Stimulated activated CD8-positive, alpha-beta memory T cell treated with anti-CD3 and anti-CD28 coated beads, Interleukin-7, amount 100 ng/mL, for 24 hours (primary cell): ENCODE measurements at places on chromosomes 12 and 14.

DNA sequence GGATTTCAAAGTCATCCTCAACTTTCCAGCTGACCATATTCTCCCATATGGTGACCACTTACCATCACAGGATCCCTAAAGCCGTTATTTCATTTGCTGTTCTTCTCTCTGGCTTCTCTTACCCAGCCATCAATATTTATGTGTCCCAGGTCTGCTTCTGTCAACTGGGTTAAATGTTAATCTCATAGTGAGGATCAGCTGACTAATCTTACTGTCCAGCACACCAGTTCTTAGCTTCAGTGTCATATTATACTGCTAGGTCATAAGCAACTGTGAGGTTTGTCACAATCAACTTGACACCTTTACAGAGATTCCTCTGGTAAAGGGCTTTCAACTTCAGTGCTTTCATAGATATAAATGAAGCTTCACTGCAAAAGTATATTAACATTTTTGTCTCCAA is 294.4 kb downstream of the DIO2 start:
- no peak for DNase-seq

GRCh38 chr14:34733245-34733644 is 18.9 kb upstream of the CFL2 start:
- DNase-seq: no peak

GRCh38 chr14:36317650-36318049 is 2.8 kb downstream of the MBIP start:
- DNase-seq: no peak

DNA sequence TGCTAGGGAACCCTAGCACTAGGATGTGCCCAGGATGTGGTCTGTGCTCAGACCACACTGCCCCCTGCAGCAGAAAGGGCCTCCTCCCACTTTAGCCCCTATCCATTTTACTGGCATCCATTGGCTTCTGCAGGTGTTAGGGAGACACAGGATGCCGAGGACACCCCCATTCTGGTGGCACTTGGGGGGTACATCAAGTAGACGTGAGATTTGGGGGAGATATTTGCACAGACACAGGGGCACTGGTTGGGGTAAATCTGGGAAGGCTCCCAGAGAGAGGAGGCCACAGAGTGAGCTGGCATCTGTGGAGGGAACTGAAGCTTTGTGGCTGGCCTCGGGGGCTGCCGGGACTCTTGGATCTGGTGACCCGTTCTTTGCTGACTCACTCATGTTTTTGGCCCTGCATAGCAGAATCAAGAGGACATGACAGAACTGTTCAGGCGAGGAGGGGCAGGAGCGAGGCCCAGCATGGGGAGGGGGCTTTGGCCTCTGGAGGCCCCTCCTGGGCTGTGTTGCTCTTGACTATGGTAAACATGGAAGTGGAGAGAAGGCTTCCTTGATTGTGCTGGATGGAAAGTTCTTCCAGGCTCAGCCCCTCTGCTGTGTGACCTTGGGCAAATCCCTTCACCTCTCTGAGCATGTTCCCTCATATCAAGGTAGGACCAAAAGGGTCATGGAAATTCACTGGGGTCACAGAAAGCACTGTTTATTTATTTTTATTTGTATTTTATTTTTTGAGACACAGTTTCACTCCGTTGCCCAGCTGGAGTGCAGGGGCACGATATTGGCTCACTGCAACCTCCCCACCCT is 1.8 kb downstream of the PLBD2 start:
- no peak for DNase-seq

DNA sequence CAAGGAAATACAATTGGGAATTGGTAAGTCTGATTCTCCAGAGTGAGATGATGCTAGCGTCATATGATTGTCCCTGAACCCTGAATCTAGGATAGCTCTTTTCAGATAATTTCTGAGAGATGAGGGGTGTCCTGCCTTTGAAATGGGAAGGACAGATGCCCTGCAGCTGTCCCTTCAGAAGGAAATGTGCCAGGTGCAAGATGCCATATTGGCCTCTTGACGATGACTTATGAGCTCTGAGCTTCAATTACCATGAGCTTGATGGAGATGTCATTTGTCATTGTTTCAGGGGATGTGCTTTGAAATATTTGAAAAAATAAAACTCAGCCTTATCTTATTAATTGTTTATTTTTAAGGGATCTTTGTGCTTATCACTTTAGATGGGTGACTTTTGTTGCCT is 185.1 kb downstream of the DACT1 start:
- no peak for DNase-seq

DNA sequence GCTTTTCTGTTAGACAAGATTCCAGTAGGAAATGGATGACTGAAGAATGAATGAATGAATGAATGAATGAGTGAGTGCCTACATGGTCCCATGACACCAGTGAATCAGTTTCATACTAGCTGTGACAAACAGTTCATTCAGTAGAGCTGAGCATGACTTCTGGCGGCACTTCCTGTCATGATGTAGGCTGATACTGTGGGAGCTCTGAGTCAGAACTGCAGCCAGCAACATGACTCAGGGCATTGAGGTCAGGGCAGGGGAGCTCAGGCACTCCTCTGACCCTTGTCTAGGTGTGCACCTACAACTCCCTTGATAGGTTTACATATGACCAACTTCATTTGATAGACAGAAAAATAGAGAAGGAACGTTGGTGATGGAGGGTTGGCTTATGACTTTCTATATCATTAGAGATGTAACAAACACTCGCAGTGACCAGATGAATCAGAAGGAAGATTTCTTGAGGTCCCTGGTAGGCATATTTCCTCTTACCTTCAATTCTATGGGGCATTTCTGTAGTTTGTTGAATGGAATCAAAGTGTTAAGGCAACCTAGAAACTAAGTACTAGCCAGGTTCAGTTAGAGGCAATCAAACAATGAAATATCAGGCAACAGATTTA is 139.3 kb upstream of the ARHGAP5 start:
- peak; percentile 28 for DNase-seq

- DNase-seq: no peak
Measured at GRCh38 chr14:75198291-75198933, 22.0 kb upstream of the TMED10 start.

DNA sequence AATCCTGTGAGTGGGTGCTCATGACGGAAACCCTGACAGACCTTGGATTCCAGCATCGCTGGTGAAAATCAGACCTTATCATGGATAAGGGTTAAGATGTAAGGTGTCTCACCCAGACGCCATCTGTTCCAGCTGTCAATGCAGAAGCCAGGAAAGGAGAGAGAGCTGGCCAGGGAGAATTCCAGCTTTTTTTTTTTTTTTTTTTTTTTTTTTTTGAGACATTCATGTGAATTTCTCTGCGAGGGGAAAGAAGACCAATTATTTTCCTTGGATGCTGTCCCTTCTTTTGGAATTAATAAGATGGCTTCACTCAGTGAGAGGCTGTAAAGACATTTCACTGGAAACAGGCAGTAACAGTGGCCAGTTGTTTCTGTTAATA is 1.8 kb downstream of the TRAF3 start:
- DNase-seq: no peak

GRCh38 chr12:32063796-32064195 is 42.9 kb upstream of the BICD1 start:
- no peak for DNase-seq

GRCh38 chr14:61025251-61026223 is 44.5 kb downstream of the SLC38A6 start:
- peak; percentile 4 for DNase-seq

DNA sequence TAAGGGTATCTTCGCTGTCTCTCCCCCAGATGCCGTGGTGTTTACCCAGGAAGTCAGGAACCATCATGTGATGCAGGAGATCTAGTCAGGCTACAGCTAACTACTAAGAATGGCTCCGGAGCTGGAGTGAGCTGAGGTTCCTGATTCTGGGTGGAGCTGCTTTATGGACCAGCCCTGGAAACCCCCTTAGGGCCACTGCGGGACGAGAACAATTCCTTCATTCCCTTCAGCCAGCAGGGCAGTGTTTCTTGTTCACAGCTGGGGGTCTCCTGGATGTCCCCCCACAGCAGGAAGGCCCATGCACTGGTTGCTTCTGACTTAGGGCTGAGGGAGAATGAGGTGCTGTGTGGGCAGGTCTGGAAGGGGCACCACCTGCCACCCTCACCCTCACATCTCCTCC is 199.3 kb downstream of the ADGRD1 start:
- DNase-seq: no peak

DNA sequence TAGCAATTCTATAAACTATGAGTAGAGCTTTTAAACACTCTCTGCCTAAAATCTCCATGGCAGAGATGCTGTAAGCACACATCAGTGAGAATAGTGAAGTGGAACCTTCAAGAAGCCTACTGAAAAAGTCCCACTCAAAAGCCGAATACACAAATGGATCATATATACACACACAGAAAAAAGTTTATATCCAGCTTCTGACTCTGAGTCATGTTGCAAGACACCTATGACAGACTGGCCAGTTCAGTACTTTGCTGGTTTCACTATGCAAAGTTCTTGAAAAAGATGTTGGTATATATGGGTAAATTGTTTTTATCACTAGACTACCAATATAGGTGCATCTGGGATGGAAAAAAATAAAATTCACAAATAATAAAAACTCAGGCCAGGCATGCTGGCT is 126.1 kb downstream of the KCNK10 start:
- DNase-seq: no peak

DNA sequence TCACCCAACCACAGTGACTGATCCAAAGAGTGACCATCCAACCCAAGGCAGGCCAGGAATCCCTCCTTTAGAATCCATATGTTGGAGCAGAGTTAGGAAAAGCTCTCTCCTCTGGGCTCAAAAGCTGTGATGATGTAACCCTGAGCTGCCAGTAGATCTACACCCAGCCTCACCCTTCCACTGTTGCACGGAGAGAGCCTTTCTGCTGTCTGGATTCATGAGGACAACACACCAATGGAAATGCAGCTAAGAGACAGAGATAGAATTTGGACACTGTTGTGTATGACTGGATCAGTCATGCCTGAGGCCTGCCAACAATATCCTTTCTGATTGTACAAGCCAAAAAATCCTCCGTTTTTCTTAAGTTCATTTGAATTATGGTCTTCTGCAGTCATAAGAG is 4.4 kb upstream of the OR6J1 start:
- DNase-seq: no peak

GRCh38 chr14:100487304-100487703 is 99.9 kb downstream of the BEGAIN start:
- no peak for DNase-seq

DNA sequence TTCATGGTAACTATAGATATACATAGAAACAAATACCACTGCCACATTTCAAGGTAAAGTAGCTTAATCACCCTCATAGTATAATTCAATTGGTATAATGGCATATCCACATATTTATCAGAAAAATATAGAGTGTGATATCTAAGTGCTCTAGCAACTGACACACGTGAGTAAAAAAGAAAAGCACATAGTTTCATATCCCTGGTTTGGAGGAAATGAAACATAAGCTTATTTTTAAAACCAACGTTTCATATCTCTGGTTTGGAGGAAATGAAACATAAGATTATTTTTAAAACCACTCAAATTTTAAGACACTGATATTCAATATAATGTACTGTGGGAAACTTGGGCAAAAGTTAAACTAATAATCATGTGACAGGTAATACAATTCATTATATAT is 2.1 kb downstream of the OR6C70 start:
- DNase-seq: no peak

DNA sequence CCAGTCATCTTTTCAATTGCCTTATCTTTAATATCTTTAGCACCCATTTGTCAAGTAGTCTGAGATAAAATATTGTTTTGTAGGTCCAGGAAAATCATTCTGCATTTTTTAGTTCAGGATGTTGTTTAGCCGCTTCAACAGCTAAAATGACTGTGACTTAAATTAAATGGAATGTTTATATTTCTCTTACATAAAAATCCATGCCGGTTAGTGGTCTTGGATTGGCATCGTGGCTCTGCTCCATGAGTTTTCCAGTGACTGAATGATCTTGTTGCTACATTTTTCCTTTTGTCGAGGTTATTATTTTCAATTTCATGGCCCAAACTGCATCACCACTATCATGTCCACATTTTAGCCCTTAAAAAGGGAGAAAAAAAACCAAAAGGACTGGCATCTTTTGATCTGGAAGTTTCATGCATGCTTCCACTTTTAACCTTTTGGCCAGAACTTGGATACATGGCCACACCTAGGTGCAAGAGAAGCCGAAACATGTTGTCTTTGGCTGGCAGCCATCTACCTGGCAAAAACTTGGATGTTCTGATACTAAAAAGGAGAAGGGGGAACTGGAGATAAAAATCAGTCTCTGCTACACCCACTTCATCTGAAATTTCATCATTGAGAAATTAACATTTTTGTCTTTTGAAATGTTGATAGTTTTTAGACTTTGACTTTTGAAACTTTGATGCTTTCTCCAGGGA is 142.4 kb downstream of the OTOGL start:
- no peak for DNase-seq

DNA sequence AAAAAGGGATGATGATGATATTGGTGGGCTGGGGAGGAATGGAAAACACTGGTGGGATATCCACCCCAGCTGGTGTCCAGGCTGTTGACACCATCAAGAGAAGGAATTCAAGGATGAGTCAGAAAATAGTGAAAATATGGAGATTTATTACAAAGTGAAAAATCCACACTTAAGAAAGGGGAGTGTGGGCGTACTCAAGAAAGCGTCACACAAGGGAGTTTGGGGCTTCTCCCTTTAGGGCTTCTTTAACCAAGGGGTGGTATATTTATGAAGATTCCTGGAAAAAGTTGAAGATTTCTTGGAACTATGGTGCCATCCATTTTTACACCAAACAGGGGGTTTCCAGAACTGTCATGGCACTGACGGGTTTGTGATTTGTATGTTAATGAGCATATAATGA is 63.1 kb upstream of the ARID2 start:
- no peak for DNase-seq

DNA sequence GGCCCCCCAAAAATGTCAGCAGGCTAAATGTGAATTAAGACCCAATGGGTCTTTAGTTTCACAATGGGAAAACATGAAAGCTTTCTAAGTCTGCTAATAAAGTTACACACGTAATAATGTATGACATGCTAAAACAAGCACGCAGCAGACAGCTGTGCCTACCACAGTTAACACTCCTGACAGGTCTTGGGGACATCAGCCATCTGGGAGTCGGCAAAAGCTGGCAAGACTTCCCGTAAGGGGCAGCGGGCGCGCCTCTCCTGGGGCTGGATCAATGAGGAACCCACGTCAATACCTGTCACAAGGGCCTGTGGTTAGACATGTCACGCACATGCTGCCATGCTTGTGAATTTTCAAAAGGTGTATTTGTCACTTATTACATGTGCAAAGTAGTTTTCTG is 45.0 kb downstream of the ACTN1 start:
- DNase-seq: no peak

DNA sequence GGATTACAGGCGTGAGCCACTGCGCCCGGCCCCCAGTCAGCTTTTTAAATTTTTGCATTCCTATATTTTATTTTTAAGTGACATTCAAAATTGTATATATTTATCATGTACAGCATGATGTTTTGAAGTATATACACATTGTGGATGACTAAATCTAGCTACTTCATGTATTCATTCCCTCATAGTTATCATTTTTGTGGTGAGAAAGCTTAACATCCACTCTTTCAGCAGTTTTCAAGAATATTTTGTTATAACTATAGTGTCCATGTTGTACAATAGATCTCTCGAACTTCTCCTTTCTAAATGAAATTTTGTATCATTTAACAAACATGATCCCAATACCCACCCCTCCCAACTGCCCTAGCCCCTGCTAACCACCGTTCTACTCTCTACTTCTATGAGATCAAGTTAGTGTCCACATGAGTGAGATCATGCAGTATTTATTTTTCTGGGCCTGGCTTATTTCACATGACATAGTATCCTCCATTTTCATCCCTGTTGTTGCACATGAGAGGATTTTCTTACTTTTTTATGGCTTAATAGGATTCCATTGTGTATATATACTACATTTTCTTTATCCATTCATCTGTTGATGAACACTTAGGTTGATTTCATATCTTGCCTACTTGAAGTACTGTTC is 8.8 kb upstream of the HEBP1 start:
- DNase-seq: no peak

GRCh38 chr14:67358924-67359774 is 455 bp downstream of the ATP6V1D start:
- DNase-seq: no peak
